ENCODE measurements at places on chromosomes 11 and 22.

- no peak for DNase-seq
Measured at GRCh38 chr11:115610908-115611307, 106.7 kb upstream of the CADM1 start.

DNA sequence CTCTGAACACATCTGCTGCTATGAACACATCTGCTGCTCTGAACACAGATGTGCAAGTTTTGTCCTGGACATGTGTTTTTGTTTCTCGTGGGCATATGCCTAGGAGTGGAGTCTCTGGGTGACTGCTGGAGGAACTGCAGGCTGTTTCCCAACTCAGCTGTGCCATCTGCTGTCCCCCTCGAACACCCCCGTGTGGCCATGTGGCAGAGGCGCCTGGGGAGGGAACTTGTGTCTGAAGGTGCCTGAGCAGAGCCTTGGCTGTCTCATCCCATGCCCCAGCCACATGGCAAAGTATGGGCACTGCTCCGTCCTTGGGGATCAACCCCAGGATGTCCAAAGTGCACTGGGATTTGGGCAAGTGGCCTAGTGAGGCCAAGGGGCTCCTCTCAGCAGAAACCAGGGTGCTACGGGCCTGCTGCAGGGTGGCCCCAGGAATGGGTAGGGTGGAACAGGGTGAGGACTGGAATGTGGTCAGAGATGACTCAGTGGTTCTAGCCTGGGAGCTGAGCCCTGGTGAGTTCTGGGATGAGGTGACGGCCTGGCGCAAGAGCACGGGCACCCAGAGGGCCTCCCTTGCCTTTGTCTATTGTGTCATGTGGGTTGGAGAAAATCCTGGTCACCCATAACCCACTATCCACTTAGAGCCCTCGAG is 14.7 kb downstream of the GATD1 start:
- no peak for DNase-seq

- DNase-seq, result no peak
Measured at GRCh38 chr11:126810776-126811175, 189.8 kb downstream of the KIRREL3 start.

- DNase-seq, result no peak
Measured at GRCh38 chr11:120660024-120660565, 148.5 kb downstream of the GRIK4 start.

- DNase-seq, result no peak
Measured at GRCh38 chr11:10622957-10623791, 54.7 kb upstream of the LYVE1 start.

DNA sequence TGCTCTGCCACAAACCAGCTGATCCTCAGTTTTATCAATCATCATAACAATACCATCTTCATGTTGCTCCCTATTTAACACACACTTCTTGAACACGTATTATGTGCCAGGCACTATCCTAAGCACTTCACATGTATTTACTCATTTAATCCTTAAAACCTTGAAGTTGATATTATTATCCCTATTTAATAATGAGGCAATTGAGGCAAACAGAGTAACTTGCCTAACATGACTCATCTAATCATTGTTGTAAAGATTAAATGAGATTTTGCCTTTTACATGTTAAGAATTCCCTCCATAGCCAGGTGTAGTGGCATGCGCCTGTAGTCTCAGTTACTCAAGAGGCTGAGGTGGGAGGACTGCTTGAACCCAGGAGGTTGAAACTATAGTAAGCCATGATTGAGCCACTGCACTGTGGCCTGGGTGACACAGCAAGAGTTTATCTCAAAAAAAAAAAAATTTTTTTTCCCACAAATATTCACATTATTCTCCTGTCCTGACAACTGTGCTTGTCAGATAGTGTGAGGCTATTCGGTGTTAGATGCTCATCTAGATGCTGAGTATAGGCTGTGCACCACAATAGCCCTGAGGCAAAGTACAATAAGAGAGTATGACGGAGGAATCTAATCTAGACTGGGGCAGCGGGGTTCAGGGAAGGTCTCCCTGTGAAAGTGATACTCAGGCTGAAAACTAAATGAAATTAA is 13.4 kb downstream of the CKAP5 start:
- DNase-seq, result no peak

DNA sequence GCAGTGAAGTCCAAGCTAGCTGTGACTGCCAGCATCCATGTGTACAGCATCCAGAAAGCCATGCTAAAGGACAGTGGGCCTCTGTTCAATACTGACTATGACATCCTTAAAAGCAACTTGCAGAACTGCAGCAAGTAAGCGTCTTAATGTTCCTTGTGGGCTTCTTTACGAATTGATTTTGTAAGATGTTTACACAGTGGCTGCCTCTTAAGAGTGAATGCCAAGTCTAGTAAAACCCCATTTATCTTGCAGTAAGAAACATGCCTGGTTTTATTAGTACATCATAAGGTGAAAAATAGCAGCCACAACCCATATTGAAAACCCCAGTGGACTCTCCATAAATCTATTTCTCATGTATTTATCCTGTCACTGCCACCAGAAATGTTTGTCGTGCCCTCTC is 20.5 kb downstream of the POLD3 start:
- DNase-seq, result no peak

GRCh38 chr11:134139873-134140331 is 71.0 kb downstream of the JAM3 start:
- DNase-seq, result no peak

DNA sequence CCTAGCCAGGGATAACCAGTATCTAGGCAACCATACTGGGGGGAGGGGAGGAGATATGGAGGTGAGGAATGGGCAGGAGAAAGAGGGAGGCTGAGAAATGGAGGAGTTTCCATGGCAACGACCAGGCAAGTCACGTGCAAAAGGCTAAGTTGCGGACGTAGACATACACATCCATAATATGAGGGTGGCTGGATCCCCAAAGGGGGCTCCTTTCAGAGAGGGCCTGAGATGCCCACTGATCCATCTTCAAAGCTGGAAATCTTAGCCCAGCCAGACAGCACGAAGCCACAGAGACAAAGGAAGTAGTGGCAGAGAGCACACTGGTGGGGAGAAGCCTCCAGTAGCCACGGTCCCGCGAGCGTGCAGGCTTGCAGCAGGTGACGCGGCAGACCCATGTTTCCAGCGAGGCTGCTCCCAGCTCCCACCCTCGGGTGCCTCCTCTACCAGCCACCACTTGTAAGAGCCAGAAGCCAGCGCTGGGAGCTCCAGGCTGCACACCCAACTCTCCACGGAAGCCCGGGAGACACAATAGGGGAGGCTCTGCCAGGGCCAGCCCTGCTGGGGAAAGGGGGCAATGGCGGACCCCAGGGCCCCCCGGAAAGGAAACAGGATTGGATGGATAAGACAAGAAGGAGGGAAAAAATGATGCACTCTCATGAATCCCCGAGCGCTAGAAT is 938 bp downstream of the FXYD6 start:
- DNase-seq, result no peak

DNA sequence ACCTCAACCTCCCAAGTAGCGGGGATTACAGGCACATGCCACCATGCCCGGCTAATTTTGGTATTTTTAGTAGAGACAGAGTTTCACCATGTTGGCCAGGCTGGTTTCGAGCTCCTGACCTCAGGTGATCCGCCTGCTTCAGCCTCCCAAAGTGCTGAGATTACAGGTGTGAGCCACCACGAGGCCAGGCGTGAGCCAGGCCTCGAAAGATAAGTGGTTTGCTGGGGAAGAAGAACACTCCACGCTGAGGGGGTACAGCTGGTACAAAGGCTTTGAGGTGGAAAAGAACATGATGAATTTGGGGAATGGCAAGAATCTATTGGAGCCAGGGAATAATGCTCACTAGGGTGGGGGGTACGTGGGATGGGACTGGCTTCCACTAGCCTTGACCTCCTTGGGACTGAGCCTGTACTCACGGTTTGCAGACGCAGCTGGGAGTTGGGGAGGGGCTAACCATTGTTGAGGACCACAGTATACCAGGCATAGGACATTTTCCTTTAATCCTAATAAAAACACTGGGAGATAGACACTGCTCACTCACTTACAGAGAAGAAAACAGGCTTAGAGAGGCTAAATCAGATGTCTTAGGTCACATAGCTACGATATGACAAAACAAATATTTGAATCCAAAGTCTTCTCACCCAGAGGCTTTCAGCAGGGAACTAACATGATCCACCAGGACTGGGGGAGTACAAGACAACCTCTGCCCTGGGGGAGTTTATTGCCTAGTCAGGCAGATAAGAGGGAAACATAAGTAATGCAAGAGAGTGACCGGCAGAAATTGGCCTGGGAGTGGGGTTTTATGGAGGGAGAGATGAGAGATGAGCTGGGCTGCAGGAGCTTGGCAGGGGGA is 4.9 kb downstream of the SLCO2B1 start:
- no peak for DNase-seq

- no peak for DNase-seq
Measured at GRCh38 chr11:114259551-114259983, 36.6 kb upstream of the NNMT start.

DNA sequence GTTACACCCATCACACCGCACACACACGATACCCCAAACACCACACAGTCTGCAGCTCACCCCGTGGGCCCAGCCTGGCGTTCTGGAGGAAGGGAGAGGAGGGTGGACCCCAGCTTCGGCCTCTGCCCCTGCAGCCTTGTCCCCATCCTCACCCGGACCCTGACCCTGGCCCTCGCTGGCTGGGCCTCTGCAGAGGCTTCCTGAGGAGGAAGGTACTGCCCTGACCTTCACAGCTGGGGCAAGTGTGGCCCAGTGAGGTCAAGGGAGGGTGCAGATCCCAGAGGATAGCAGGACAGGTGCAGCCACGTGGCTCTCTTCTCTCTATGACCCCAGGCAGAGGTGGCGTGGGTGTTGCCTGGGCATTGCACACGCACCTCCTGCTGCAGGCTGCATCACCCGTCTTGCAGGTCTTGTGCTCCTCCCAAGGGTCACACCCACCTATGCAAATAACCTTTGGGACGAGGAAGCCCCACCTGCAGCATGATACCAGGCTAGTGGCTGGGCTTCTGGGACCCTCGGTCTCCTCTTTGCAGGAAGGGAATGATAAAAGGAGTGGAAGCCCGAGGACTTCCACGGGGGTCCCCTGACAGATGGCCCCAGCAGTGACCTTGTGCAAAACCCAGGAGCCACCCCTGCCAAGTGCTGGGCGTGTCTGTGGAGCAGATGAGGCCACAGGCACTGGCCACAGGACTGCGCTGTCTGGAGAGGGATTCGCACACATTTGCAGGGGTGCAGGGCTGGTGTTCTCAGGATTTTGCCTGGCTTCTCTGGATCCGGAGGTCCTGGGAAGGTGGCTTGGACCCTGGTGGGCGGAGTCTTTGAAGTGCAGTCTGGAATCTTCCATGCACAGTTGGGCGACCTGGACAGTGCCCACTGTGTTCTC is 1241.5 kb downstream of the BRD1 start:
- no peak for DNase-seq

GRCh38 chr11:28071305-28071704 is 36.7 kb downstream of the KIF18A start:
- no peak for DNase-seq

DNA sequence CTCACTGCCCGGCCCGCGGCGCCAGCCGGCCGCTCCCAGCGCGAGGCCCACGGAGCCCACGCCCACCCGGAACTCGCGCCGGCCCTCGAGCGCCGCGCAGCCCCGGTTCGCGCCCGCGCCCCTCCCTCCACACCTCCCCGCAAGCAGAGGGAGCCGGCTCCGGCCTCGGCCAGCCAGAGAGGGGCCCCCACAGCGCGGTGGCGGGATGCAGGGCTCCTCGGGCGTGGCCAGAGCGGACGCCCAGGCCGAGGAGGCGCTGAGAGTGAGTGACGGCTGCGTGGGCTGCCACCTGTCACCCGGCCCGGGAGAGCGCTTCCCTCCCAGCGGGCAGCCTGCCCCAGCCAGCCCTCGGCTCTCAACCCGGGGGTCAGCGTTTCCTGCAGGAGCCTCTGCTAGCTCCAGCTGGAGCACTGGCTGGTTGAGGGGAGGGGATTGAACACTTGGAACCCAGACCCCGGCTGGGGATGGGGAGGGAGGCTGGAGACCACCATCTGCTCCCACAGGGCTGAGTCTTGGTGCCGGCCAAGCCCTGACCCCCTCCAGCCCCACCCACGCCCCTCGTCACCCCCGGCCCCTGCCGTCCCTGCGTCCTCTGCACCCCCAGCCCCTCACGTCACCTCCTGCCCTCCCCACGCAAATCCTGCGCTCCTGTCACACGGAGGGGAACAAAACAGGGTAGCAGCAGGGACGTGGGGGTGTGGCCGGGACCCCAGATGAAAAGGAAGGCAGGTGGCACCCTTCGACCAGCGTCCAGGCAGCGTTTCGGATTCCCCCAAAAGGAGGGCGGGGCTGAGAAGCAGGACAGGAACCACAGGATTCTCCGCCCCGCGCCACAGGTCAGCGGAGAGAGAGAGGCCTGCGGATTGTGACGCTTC is 157.0 kb downstream of the BRD1 start:
- no peak for DNase-seq

GRCh38 chr22:48890693-48891554 is 936.7 kb downstream of the BRD1 start:
- no peak for DNase-seq

- DNase-seq, result no peak
Measured at GRCh38 chr11:117547946-117548345, 220.3 kb downstream of the CEP164 start.

DNA sequence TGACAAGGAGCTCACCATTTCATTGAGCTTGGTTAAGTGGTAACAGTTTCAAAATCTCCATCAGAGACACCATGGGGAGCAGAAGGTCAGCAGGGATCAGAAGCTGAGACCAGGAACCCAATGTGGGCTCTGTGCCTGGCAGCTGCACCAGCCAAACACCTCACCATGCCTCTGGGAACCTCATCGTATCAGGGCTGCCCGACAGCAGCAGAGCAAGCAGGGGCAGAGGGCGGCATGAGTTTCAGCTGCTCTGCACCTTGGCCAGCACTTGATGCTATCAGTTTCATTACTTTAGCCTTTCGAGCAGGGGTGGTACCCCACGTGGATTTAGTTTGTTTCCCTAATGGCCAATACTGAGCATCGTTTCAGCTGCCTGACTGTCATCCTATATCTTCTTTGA is 77.8 kb downstream of the DGCR2 start:
- no peak for DNase-seq

DNA sequence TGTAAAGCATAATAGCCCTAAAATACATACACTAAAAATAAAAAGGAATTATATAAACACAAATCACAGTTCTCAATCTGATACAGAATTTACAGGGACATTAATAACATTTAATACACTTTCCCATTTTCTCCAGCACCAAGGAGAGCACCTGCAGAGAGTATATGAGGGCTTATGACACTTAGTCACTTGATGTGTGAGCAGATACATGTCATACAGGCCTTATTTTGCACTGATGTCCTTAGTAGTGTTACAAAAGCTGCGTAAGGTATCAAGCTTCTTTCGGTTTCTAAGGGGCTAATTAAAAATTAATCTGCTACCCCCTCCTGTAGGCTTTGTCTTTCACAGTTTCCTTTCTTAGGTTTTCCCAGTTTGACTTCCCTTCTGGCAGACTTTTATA is 61.3 kb downstream of the TRIM44 start:
- DNase-seq, result no peak

GRCh38 chr11:120548682-120549209 is 37.2 kb downstream of the GRIK4 start:
- DNase-seq, result no peak

DNA sequence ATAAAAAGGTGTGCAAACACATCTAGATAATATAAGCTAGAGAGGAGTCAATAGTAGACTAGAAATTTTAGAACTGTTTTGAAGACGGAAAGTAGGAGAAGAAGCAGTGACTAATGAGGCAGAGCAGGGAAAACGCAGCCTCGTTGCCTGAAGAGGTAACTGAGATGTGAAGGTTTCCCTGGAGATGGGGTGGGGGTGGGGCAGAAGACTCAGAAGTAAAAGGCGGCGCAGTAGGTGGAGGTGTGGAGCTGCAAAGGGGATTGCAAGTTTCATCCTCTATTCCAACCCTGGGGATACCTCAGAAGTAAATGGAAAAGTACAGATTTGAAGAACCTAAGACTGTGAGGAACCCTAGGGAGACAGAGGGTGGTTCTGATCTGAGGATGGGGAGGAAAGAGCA is 109.5 kb downstream of the TMPRSS5 start:
- DNase-seq, result no peak
